Activated CD4-positive, alpha-beta T cell treated with anti-CD3 and anti-CD28 coated beads, Interleukin-2, Interleukin-4, amounts not matched to agents 100 ng/mL and 50 ng/mL, durations not matched to agents 16 hours and 8 hours (primary cell): ENCODE measurements at places on chromosomes 4 and X.

- peak; percentile 8 for DNase-seq
These were observed 1.5 kb downstream of the FRYL start for GRCh38 chr4:48778431-48779094.

- DNase-seq, result no peak
These were observed 330.5 kb downstream of the RAPGEF2 start for GRCh38 chr4:159433337-159433736.

GRCh38 chr4:183556947-183557346 is 52.1 kb downstream of the ING2 start:
- no peak for DNase-seq

DNA sequence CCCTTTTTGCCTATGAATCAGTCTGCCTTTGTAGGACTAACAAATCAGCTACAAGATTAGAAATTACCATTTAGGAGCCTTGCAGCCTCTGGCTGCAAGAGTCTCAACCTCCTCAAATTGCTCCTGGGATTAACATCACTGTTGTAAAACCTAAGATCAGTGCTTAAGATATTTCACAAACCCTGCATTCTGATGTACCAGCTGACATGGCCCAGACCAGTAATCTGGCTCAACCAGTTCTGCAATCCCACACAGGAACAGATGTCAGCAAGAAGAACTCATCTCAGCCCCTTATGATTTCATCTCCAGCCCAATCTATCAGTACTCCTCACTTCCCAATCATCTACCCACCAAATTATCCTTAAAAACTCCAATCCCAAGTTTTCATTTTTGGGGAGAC is 32.5 kb upstream of the AADAT start:
- DNase-seq, result no peak

DNA sequence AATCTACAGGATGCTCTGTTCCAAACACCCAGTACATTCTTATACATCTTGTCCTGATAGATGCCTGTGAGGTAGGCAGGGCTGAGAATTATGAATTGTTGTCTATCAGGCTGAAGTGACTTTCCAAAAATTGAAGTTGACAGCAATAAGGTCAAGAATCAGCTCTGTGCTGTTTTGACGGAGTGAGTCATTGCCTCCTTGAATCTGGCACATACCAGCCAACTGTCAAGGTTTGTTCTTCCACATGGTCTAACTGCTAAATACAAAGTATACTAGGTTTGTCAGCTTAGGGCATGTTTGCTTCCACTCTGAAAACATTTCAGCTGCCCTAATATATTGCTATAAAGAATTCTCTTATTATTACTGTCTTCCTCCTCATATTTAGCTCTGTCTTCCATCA is 32.3 kb downstream of the SH3RF1 start:
- DNase-seq, result no peak

- peak; percentile 73 for DNase-seq
These were observed 150.0 kb downstream of the CBR4 start for GRCh38 chr4:168859888-168860694.

- DNase-seq, result peak; percentile 37
These were observed 133.3 kb upstream of the ZIC3 start for GRCh38 chrX:137432609-137433008.

DNA sequence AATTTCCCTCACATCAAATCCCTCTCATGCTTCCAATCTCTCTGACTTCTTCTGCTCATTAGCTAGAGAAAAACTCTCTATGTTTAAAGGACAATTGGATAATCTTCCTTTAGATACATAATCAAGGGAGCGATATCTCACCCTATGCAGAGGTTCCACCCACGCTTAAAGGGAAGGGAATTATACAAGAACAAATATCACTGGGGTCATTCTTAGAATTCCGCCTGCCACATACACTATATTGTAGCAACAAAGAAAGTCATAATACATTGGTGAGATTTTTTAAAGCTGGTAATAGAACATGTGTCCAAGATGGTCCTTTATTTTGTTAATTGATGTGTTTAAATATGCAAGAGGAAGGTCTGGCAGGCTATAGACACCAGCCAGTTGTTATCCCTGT is 31.5 kb downstream of the NKX6-1 start:
- DNase-seq, result no peak

- no peak for DNase-seq
These were observed 665.2 kb downstream of the FAT4 start for GRCh38 chr4:125979950-125980349.

GRCh38 chr4:185468999-185469398 is 2.5 kb downstream of the CCDC110 start:
- DNase-seq, result no peak

- no peak for DNase-seq
These were observed 249.1 kb downstream of the GBA3 start for GRCh38 chr4:22941688-22942375.

DNA sequence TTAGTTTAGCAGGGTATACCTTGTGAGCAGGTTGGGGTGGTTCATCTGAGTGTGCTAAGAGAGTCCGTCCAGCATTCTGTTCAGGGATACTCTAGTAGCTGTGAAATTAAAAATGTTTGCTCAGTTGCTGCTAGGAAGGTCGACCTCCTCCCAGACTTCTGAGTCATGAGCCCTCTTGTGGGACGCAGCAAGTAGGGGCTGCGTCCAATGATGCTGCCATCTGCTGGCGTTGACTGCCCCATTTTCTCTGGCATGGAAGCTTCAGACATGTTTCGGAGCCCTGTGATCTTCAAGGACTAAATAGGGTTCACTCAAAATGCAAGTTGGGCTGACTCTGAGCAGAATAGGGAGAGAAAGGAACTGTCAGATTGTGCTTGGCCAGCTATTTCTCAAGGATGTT is 201.0 kb upstream of the ARSJ start:
- DNase-seq, result peak; percentile 2

DNA sequence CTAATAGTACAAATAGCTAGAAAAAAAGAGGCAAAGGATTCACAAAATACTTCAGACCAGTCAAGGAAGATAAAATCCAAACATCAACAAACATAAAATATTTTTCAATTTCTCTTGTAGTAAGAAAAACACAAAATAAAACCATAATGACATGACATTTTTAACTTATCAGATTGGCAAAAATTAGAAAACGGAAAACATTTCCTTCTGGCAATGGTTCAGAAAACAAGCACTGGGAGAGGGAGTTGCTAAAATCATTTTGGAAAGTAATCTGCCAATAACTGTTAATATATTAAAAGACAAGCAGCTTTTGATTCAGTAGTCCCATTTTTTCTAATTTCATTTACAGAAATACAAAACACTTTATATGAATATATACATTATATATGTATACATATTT is 26.1 kb downstream of the TKTL2 start:
- DNase-seq, result no peak

- no peak for DNase-seq
These were observed 2.4 kb downstream of the MYOZ2 start for GRCh38 chr4:119138046-119138445.

DNA sequence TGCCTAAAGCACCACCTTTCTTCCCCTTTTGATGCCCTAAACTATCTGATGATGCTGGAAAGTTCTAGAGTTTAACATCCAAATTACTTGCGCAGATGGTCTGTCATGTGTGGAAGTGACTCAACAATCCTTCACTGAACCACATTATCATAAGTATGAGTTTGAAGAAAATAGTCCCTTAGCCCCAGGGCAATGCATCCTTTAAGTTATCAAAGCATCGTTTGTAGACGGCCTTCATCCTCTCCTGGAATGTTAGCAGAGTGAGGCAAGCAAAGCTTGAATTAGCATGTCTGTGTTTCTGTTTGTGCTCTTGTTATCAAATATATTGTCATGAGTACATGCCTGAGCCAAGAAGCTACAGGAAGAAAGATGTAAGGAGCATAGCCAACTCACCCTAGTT is 570.9 kb downstream of the MID1IP1 start:
- no peak for DNase-seq

GRCh38 chrX:13028871-13029636 is 15.4 kb downstream of the FAM9C start:
- no peak for DNase-seq

DNA sequence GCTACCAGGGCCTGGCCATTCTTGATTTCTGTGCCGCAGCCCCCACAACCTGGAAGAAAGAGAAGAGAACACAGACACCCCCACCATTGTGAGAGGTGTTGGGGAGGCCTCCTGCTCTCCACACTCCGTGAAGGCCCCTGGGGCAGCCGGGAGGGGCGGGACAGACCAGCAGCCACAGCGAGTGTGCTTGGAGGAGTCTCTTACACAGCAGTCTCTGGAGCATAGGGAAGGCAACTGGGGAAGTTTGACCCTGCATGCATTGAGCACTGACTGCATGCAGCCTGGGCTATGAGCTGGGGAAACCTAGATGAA is 77.9 kb downstream of the ABLIM2 start:
- no peak for DNase-seq

GRCh38 chrX:52979993-52980392 is 21.7 kb upstream of the FAM156A start:
- no peak for DNase-seq

DNA sequence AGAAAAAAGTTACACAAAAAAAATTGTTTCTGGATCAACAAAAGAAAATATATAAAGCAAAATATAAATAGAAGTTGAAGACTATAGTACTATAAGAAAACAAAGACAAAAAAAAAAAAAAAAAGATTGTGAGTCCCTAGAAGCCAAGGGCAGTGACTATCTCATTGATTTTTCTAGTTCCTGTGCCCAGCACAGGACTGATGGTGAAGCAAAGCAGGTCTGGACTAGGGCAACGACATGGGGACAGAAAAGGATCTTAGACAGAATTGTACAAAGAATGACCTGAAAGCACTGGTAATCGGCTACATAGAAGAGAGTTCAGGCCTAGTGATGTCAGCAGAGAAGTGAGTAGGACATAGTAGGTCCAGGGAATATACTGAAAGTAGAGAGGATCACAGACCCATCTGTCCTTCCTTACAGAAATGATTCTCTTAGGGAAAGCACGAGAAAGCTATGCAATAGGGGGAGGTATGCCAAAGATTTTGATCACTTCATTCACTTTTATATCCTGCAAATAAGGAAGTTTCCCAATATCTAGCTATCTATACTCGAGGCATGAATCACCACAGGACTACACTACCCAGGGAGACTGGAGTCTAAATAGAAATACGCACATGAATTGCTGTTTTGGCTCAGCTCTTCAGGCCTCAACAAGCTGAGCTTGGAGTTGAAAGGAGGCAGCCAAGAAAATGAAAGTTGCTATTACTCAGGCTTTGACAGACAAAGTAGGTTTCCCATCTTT is 230.9 kb upstream of the GPC4 start:
- no peak for DNase-seq

DNA sequence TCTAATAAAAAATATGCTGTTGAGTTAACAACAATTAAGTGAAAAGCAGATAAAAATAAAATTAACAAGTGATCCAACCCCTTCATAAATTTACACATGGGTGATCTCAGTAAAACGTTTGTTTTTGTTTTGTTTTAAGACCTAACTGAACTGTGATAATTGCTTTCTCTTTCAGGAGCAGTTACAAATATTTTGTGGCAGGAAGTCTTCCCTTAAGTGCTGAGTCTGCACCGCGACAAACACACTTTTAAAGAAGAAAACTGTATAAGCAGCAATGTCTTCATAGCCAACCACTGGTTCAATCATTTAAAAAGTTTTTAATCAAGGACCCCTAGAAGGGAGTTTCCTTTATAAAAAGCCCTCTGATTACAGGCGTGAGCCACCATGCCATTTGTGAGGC is 53.7 kb upstream of the NFKB1 start:
- DNase-seq, result no peak
